T-cell (primary cell): ENCODE measurements at places on chromosomes 2 and 18. TPM values are rescaled to one million over a fixed set of nuclear protein-coding genes. Genes with fewer than 3 reads are reported as not detected.
A peak's percentile ranks its signal among the peaks of the same experiment; 100 is the strongest.

SERPINB3 gene
- total RNA-seq, result not detected

TTC32 gene
- 35.5 TPM for total RNA-seq

- H3K4me1 ChIP-seq, result no peaks in the 10 kb centered on the region
- H3K27me3 ChIP-seq, result peaks cover 14% of the 10 kb centered on the region
- no peak overlapping the region for H3K27ac ChIP-seq
- H3K4me3 ChIP-seq, result no peak overlapping the region
Measured at GRCh38 chr18:10114717-10115463, 201.1 kb downstream of the VAPA start.

- no peak overlapping the region for H3K27ac ChIP-seq
- no peaks in the 10 kb centered on the region for H3K36me3 ChIP-seq
- DNase-seq, result no peak
- no peak overlapping the region for H3K4me3 ChIP-seq
- H3K27me3 ChIP-seq, result peaks cover 21% of the 10 kb centered on the region
Measured at GRCh38 chr2:242013771-242014170, 144.2 kb downstream of the RTP5 start.

DNA sequence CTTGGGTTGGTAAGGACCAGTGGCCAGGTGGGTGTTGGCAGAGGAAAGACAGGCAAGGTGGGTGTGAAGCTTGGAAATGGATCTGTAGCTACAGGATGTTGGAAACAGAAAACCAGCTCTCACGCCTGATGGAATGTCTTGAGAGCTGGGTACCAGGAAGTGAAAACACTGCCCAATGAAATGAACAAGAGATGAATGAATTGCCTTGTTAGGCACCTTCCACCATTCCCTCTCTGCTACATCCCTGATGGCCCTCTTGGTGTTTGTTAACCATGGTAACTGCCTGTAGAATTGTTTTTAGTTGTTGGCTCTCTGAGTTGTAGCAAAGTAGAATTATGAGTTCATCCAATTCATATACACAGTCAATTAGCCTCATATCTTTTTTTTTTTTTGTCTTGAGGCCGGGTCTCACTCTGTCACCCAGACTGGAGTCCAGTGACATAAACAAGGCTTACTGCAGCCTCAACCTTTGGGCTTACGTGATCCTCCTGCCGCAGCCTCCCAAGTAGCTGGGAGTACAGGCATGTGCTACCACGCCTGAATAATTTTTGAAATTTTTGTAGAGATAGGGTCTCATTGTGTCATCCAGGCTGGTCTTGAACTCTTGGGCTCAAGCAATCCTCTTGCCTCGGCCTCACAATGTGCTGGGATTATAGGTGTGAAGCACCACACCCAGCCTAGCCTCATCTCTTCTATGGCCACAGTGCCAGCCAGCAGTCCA lies 9.5 kb downstream of the KCMF1 start:
- no peaks in the 10 kb centered on the region for H3K36me3 ChIP-seq
- H3K27me3 ChIP-seq, result no peaks in the 10 kb centered on the region
- H3K4me1 ChIP-seq, result peaks cover 66% of the 10 kb centered on the region
- no peak for DNase-seq
- H3K4me3 ChIP-seq, result no peak overlapping the region
- no peak overlapping the region for H3K27ac ChIP-seq

GRCh38 chr2:106126705-106127281 lies 67.3 kb downstream of the UXS1 start:
- H3K4me3 ChIP-seq, result no peak overlapping the region
- peaks cover 74% of the 10 kb centered on the region for H3K36me3 ChIP-seq
- H3K27ac ChIP-seq, result no peak overlapping the region
- H3K4me1 ChIP-seq, result no peaks in the 10 kb centered on the region

GRCh38 chr2:65296971-65297370 lies 69.3 kb downstream of the ACTR2 start:
- H3K4me3 ChIP-seq, result no peak overlapping the region
- DNase-seq, result no peak
- no peak overlapping the region for H3K27ac ChIP-seq

DNA sequence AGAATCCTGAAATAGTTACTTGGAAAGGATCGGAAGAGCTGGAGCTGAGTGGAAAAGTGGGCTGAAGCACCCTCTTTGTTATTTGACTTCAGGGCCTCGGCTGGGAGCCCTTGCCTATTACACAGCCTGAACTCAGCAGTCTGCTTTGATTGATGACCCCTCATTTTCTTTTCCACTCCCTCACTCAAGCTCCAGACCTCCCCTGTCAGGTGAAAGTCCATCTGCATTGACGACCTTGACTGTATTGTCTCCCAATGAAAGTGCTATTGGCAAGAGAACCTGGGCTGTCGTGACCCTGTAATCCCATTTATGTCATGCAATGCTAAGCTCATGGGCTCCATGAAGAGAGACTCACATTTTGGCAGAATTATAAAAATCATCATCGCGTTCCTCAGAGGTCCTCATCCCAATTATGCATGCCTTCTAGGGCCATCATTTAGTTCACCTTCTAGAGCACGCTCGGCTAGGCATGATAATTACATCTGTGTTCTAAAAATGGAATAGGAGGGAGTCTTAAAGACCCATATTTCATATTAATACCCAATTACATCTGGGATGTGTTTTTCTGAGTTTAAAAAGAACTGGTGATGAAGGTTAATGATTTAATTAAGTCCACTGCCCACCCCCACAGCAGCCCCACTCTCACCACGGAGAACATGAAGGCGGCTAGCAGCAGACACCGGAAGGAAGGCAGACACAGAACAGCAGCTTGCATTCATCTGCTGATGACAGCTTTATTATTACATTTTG lies 472.5 kb downstream of the PID1 start:
- no peak overlapping the region for H3K27ac ChIP-seq
- no peaks in the 10 kb centered on the region for H3K27me3 ChIP-seq
- no peaks in the 10 kb centered on the region for H3K4me1 ChIP-seq
- no peaks in the 10 kb centered on the region for H3K36me3 ChIP-seq

- H3K36me3 ChIP-seq, result no peaks in the 10 kb centered on the region
- no peaks in the 10 kb centered on the region for H3K4me1 ChIP-seq
- H3K27me3 ChIP-seq, result no peaks in the 10 kb centered on the region
- H3K27ac ChIP-seq, result no peak overlapping the region
- no peak for DNase-seq
Measured at GRCh38 chr18:13141209-13141608, 77.4 kb upstream of the LDLRAD4 start.

GRCh38 chr2:143284087-143284675 lies 155.0 kb downstream of the ARHGAP15 start:
- no peak overlapping the region for H3K27ac ChIP-seq
- peak; percentile 36 for DNase-seq
- no peaks in the 10 kb centered on the region for H3K27me3 ChIP-seq

- peaks cover 12% of the 10 kb centered on the region for H3K27me3 ChIP-seq
- peak overlapping the region; percentile 46 for H3K4me3 ChIP-seq
Measured at GRCh38 chr2:45014016-45014702, 4.9 kb upstream of the SIX2 start.

- no peak overlapping the region for H3K27ac ChIP-seq
- H3K27me3 ChIP-seq, result no peaks in the 10 kb centered on the region
- peaks cover 16% of the 10 kb centered on the region for H3K36me3 ChIP-seq
- no peak for DNase-seq
- H3K4me3 ChIP-seq, result no peak overlapping the region
Measured at GRCh38 chr2:201205515-201205849, 22.5 kb downstream of the CASP10 start.
